ENCODE measurements at places on chromosomes 4 and X.

DNA sequence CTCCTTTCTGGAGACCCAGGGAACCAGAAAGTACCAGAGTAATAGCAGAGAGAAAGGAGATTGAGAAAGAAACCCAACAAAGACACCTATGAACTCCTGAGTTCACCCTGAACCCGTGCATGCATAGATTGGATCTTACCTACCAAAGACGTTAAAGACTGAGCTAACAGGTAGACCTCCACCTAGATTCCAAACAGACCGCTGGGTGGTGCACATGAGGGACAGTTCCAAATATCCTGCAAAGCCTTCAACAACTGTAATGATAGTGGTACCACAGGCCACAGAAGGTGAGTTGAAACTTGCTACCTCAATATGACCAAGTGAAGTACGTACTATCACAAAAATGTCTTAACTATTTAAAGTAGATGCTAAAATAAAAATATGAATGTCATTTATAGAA lies 34.0 kb upstream of the NR0B1 start:
- DNase-seq = no peak

GRCh38 chrX:11580789-11581188 lies 84.9 kb downstream of the ARHGAP6 start:
- DNase-seq = no peak

GRCh38 chr4:111128327-111128726 lies 505.4 kb upstream of the PITX2 start:
- DNase-seq = no peak

DNA sequence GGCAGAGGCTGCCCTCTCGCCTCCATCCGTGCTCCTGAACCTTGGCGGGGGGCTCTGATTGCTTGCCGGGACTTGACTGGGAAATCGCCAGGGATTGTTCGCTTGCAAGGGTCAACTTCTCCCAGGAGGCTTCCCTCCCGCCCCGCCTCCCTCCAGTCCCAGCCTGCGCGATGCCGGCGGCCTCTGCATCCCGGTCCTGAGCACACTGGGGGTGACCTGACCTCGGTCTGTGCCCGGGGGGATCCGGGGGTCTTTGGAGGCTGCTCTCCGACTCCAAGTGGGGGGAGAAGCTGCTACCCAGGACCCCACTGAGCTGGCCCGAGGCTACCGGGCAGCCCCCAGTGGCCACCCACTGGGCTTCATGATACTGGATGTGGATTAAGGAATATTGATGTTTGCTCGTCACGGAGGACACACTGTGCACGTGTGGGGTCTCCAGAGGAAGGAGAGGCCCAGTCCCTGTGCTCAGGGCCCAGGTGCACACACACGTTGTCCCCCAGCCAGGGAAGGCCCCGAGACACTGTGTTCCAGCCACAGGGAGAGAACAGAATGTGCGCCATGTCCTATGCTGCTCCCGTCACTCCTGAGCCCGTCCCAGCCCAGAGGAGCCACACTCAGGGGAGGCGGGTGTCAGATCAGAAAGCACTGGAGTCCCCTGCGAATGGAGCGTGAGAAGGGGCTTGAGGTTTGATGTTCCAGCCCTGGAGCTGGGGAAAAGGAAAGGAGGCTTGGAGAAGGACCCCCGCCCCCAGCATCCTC lies 55.9 kb upstream of the NKX1-1 start:
- no peak for DNase-seq

GRCh38 chr4:10102474-10103332 lies 13.9 kb downstream of the WDR1 start:
- no peak for DNase-seq

- no peak for DNase-seq
Observed at GRCh38 chrX:80246271-80246670, 174.0 kb upstream of the TENT5D start.

DNA sequence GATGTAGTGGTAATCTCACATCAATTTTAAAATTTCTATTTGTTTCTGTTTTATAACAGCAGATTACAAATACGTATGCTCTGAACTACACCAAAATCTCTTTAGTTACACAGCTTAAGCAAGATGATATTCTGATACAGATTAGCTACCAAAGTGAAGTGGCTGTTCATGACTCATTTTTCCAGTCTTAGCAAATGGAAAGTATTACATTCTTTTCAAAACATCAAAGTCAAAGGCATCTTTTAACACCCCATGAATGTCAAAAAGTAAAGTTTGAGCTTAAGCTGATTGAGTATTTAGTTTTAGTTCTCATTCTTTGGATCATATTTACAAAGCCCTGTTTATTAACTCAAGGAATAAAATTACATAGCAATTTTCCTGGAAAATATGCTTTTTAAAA lies 6.6 kb upstream of the HPGDS start:
- DNase-seq = peak; percentile 68

GRCh38 chrX:52852110-52852860 lies 15.6 kb downstream of the XAGE3 start:
- DNase-seq = no peak

DNA sequence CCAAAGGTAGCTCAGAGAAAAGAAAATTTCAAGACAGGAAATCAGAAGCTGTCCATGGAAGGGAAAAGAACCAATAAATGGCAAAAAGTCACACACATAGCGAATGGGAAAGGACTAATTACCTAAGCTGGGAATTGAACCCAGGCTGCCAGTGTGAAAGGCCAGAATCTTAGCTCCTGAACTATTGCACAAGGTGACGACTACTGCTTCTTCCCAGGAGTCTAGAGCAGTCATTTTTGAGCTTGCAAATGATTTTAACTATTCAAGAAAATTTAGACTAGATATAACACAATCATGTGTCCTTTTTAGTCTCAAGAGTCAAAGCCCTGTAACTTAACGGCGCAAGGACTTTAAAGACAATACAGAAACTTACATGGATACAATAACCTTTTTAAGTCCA lies 34.1 kb upstream of the ZNF81 start:
- no peak for DNase-seq

DNA sequence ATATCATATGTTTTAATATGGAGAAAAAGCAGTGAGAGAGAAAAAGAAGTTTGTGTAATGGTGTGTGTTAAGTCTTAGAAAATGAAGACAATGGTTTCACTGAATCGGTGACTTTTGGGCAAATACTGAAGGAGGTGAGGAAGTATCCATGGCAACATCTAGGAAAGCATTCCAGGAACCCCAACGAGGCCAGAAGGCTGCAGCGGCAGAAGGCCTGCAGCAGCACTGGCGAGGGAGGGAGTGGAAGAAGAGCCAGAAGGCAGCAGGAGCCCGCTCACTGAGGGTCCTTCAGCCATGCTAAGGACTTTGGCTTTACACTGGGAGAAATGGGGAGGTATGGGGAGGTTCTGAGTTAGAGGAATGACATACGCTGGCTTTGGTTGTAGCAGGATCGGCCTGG lies 26.8 kb downstream of the COQ2 start:
- no peak for DNase-seq

DNA sequence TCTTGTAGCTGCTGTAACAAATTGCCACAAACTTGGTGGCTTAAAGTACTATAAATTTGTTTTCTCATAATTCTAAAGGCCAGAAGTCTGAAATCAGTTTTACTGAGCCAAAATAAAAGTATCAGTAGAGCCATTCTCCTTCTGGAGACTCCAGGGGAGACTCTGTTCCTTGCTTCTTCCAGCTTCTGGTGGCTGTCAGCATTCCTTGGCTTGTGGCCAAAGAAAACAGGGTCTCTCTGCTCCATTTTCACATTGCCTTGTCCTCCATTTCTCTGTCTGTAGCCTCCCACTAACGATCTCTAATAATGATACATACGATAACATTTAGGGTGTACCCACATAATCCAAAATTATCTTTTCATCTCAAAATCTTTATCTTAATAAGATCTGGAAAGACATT lies 200.4 kb downstream of the MAB21L2 start:
- DNase-seq = no peak

- DNase-seq = no peak
Observed at GRCh38 chr4:26596843-26597242, 13.0 kb downstream of the TBC1D19 start.

DNA sequence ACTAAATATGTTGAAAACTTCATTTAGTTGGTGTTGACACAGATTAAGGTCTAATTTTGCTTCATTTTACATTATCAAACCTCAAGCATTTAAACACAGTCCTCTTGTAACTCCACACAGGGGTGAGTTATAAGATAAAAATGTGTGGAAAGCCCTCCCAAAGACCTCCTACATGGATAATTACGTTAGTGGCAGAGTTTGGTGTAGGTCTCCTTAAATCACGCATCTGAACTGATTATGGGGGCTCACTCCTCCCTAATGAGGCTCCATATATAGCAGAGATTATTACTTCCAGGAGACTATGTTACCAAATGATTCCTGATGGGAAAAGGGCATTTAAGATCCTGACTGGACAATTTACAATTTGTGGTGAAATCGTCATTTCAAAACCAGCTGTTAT lies 32.2 kb upstream of the VCX3B start:
- no peak for DNase-seq

DNA sequence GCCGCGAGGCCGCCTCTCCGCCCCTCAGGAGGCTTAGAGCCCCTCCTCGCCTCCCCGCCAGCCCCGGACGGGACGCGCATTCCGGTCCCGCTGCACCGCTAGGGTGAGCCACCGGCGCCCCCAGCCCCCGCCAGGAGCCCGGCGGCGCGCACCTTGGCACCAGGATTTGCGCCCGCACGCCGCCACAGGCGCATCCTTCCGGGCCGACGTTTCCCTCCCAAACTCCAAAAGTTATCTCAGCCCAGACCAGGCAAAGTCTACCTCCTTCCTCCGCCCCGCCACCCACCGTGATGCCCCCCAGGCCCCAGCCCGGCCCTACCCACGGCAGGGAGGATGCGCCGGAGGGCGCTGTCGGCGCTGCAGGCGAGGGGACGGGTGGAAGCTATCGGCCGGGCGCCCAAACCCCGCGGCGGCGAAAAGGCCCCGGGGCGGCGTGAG lies 538 bp downstream of the SCML2 start:
- no peak for DNase-seq

DNA sequence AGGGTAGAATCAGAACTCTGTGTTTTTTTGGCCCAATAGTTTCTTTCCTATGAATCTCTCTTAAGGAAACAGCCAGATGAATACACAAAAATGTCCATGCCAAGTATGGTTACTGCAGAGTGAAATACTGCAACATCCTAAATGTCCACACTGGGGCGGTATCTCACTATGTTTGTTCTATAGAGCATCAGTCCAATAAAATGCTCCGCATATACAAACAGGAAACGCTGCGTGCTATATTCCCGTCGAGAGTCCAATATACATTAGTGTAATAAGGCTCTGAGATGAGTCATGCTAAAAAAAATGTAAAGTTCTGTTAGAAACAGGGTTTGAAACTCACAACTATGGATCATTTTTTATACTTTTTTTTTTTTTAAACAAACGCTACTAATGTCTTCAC lies 72.9 kb upstream of the ENOX2 start:
- peak; percentile 52 for DNase-seq

DNA sequence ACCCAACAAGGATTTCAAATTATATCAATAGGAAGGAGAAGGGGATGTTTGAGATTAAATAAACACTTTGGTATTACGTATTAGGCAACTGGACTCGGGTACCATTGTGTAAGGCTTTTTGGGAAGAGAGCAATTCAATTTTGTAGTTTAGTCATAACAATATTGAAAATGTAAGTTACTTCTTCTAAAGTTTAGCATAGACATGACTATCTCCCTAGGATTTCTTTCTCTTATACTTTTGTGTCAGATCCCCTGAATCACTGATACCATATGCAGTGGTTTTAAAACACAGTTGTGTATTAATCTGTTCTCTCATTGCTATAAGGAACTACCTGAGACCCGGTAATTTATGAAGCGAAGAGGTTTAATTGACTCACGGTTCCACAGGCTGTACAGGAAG lies 123.8 kb upstream of the FAM9C start:
- DNase-seq = peak; percentile 17

DNA sequence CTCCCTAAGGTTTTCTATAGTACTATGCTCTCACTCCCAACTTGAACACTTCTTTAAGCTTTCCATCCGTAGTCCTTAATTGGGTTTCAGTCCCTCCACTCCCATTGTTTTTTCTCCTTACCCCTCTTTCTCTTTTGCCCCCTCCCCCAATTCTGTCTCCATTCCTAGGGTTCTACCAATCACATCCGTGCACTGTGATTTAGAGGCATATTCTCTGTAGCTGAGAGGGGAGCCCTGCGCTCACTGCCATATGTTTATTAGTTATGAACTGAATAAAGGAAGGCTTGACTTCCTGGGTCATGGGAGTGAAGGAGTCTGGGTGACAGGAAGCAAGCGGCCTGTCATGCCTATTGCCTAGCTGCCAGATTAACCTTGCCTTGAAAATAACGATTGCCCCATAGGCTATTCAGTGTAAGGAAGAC lies 471 bp downstream of the MCTS1 start:
- peak; percentile 53 for DNase-seq

DNA sequence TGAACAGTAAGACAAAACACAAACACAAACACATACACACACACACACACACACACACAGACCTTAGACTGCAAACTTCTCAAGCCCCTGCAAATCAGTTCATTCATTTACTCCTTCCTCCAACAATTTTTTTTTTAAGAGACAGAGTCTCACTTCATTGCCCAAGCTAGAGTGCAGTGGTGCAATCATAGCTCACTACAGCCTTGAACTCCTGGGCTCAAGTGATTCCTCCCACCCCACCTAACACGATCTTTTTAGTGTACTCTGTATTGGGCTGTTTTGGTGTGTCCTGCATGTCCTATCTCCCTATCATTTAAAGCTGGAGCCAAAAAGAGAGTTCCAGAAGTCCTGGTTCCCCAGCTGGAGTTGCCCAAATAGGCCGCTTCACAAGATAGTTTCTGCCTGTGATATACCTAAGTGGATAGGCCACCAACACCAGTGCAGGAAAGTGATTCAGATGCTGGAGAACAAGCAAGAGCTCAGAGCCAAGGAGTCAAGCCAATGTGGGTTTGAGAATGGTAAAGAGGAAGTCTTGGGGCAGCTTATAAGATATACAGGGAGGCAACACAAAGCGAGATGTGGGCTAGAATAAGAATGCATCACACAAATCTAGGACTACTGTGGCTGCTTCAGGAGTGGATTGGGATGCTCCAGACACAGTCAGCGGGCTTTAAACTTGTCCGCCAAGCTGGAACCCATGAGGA lies 85.4 kb upstream of the RAPGEF2 start:
- no peak for DNase-seq

GRCh38 chr4:55386073-55386472 lies 9.7 kb upstream of the TMEM165 start:
- peak; percentile 31 for DNase-seq

DNA sequence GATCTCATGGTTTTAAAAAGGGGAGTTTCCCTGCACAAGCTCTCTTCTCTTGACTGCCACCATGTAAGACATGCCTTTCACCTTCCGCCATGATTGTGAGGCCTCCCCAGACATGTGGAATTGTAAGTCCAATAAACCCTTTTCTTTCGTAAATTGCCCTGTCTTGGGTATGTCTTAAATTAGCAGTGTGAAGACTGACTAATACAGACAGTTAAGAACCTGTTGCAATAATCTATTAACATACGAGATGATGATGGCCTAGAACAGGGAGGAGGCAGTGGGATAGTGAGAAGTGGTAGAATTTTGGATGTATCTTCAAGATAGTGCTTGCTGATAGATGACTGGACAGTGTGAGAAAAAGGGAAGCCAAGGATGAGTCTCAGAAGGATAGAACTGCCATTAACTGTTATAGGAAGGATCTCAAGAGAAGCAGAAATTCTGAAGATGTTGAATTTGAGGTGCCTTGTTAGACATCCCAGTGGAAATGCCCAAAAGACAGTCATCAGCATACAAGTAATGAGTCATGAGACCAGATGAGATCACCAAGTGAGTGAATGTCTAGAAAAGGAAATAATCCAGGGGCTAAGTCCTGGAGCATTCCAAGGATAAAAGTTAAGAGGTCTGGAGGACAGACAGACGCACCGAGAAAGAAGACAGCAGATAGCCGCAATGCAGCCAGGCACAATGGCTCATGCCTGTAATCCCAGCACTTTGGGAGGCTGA lies 38.8 kb upstream of the UGDH start:
- DNase-seq = no peak
